ENCODE measurements at places on chromosomes 2 and 18.

- no peak for DNase-seq
These were observed 322.1 kb downstream of the EN1 start for GRCh38 chr2:118525346-118525745.

DNA sequence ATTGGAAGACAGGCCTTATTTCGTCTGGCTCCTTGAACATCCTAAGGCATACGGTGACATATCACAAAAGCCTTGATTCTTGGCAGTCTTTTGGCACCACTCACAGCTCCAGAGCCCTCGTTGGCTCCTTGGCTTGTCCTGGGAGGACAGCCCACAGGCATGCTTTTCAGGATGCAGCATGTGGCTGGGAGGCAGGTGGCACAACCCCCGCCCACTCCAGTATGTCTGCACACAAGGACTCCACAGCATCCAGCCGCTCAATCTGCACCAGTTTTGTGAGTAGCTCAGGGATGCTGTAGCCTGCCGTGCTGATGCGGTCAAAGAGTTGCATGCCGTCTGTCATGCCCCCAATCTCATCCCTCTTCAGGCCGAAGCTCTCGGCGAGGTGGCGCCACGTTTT, 92.3 kb downstream of the EDAR start:
- no peak for DNase-seq

DNA sequence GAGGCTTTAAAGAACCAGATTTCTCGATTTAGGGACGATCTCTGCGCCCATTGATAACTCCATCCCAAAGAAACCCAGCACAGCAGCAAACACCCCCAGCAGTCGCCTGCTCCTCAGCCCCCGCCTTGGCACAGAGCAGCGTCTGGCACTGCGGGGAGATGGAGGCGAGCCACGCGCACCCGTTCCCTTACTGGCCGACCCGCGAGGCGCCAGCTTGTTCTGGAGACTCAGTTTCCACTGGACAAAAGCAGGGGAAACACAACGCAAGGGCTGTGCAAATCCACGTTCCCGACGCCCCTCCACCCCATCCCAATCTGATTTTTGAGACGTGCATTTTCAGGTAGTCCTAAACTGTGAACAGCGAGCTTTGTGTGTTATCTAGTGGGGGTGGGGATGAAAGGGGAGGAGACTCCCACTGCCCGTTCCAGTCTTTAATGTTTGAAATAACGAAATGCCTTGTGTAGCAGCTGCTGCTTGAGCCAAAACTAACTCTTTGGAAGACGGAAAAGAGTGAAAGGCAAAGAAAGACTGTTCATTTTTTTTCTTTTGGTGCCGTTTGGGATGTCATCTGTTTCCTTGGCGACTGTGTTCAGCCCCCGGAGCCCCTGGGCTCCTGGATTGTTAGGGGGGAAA, 143.2 kb downstream of the MEIS1 start:
- DNase-seq = no peak

DNA sequence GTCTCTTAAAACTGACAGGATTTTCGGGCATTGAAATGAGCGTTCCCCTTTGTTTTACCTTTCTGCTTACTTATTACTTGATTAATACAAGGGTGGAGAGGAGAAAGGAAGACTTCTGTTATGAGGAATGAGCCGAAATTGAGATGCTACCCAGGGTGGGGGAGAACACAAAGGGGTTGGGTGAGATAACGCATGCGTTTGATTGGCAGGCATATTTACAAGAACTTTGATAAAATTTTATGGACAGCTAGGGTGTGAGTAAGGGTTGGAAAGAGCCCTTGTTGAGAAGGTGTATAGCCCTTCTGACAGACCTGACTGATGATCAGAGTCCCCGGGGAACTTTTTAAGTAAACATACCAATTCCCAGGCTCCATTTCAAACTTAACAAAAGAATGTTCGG, 1.8 kb downstream of the RNF138 start:
- DNase-seq = peak; percentile 2

DNA sequence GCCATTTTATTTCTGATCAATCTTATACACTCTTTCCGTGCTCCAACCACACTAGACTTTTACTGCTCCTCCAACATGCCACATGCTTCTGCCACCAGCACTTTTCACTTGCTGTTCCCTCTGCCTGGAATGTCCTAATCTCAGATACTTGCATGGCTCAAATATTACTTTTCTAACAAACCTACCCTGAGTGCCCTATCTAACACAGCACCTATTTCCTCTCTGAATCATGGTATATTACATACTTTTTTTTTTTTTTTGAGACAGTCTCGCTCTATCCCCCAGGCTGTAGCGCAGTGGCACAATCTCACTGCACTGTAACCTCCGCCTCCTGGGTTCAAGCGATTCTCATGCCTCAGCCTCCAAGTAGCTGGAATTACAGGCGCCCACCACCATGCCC, 166.3 kb upstream of the CAVIN2 start:
- DNase-seq = no peak

GRCh38 chr2:224242561-224242960, 159.3 kb downstream of the FAM124B start:
- peak; percentile 71 for DNase-seq

DNA sequence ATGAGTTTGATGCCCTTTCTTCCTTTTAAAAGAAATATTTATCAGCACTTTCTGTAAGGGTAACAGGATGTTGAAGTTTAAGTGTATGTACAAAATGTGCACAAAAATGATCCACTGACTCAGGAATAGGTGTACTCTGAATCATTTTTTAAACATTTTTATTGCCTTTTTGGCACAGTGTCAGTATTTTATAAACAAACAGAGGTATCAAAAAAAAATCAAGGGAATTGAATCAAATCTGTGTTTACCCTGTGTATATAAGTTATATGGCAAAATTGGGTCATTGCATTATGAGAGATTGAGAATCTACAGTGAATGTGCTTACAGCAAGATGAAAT, 513.9 kb upstream of the NETO1 start:
- peak; percentile 13 for DNase-seq

DNA sequence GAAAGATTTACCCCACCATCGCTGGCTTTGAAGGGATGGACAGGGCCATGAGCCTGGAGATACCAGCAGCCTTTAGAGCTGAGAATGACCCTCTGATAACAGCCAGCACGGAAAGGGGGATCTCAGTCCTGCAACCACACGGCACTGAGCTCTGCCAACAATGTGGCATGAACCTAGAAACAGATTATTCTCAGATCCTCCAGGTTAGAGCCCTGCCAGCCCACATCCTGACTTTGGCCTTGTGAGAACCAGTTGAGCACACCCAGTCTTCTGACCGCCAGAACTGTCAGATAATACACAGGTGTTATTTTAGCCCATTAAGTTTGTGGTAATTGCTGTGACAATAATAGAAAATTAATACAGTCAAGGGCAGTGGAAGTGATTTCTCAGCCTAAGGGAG, 9.4 kb upstream of the GNLY start:
- DNase-seq = no peak

DNA sequence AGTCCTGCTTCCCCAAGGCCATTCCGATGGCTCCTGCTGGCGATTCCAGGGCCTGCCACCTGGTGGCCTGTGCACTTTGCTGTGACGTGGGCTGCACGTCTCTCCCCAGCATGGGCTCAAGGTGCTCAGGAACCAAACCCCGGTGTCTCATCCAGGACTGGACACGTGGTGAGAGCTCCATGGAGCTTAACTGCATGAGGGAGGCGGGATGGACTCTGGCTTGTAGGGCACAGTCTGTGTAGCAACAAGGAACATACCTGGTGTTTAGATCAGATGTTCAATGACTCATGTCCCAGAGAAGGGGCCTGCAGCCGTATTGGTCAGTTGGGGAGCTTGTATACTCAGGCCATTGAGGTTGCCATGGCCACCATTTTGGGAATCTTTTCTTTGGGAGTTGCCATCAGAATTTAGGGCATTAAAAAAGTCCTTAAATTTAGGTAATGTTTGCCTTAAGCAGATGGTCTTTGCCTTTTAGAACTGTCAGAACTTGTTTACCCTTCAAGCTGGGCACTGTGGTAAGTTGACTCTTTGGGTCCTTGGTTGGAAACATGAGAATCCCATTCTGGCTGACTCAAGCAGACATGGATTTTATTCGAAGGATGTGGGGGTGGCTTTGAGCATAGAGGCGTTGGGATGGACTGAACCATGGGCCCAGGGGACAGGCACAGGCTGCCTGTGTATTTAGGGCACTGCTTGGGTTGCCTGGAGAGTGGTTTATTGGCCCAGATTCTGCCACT, 21.0 kb downstream of the AGAP1 start:
- no peak for DNase-seq

DNA sequence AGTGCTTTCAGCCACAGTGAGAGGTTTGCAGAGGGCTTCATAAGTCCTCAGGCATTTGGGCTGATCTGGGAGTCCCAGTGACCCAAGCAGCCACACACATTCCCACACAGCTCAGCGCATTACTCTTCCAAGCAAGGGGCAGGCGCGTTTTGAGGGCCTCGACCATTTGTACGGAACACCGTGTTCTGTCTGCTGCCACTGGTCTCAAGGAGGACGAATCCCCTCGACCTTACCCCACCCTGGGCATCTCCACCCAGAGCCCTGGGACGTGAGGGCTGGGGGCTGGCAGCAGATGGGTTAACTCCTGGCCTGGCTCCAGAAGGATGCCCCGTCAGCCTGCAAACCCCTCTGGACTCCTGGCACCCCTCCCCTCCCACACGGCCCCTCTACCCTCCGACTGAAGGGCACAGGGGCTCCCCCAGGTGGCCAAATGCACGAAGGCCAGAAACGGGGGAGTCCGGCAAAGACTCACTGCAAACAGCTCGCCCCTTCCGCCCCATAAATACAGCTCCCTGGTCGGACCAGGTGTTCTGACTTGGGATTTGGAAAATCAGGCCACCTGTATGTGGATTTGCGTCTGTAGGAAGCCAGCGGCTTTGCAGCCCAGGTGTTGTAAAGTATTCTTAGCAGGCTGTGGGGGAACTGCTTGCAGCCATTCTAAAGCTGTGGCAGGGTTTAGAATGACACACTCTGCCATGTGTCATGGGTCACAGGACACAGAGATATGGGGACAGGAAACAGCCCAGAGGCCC, 33.6 kb upstream of the PTMA start:
- DNase-seq = peak; percentile 62

All from cardiac fibroblast (primary cell).